ENCODE measurements at places on chromosomes 3 and 15. TPM values are rescaled to one million over a fixed set of nuclear protein-coding genes. Genes with fewer than 3 reads are reported as not detected.

The POLR2H gene
- polyA plus RNA-seq, result 258 TPM

- no peak for DNase-seq
- peaks cover 58% of the 10 kb centered on the region for H3K36me3 ChIP-seq
- no peaks in the 10 kb centered on the region for H3K27me3 ChIP-seq
- H3K4me1 ChIP-seq, result no peaks in the 10 kb centered on the region
These were observed 13.9 kb downstream of the PPM1M start for GRCh38 chr3:52259448-52259847.

GRCh38 chr3:186414735-186415419 lies 52.8 kb upstream of the DGKG start:
- H3K4me1 ChIP-seq, result peaks cover 2% of the 10 kb centered on the region
- H3K36me3 ChIP-seq, result no peaks in the 10 kb centered on the region
- no peak overlapping the region for H3K4me3 ChIP-seq
- peaks cover 8% of the 10 kb centered on the region for H3K27me3 ChIP-seq

GRCh38 chr3:17412950-17413530 lies 329.4 kb downstream of the TBC1D5 start:
- no peaks in the 10 kb centered on the region for H3K4me1 ChIP-seq
- H3K4me3 ChIP-seq, result no peak overlapping the region
- no peak overlapping the region for H3K27ac ChIP-seq
- H3K36me3 ChIP-seq, result no peaks in the 10 kb centered on the region
- peak; percentile 76 for DNase-seq

DNA sequence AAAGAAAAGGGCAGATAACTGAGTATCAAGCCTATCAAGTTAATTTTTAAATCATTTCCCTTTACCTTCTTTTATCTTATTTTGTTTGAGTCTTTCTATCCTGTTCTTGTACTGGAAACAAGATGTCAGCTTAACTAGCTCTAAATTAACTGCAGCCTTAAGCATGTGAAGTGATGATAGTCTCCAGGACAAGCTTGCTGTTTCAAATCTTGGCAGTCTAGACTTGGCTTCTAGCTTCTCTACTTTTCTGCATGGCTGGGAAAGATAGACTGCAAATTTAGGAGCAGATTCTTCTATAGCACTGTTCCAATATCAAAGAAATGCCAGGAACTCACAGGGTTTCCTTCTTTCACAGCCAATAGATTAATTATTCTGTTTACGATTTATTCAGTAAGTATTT lies 1034.4 kb downstream of the TUSC7 start:
- no peak for DNase-seq
- no peaks in the 10 kb centered on the region for H3K36me3 ChIP-seq
- H3K4me1 ChIP-seq, result no peaks in the 10 kb centered on the region
- H3K4me3 ChIP-seq, result no peak overlapping the region

All from small intestine (tissue), 16 donors.